Breast epithelium (tissue), 4 donors: ENCODE measurements at places on chromosomes 1 and 21.
A peak's percentile ranks its signal among the peaks of the same experiment; 100 is the strongest.

GRCh38 chr1:80143361-80143760, 1136.8 kb upstream of the ADGRL4 start:
- no peaks in the 10 kb centered on the region for H3K27me3 ChIP-seq
- H3K27ac ChIP-seq, result no peak overlapping the region
- no peaks in the 10 kb centered on the region for H3K4me1 ChIP-seq
- H3K4me3 ChIP-seq, result no peak overlapping the region
- DNase-seq, result no peak

DNA sequence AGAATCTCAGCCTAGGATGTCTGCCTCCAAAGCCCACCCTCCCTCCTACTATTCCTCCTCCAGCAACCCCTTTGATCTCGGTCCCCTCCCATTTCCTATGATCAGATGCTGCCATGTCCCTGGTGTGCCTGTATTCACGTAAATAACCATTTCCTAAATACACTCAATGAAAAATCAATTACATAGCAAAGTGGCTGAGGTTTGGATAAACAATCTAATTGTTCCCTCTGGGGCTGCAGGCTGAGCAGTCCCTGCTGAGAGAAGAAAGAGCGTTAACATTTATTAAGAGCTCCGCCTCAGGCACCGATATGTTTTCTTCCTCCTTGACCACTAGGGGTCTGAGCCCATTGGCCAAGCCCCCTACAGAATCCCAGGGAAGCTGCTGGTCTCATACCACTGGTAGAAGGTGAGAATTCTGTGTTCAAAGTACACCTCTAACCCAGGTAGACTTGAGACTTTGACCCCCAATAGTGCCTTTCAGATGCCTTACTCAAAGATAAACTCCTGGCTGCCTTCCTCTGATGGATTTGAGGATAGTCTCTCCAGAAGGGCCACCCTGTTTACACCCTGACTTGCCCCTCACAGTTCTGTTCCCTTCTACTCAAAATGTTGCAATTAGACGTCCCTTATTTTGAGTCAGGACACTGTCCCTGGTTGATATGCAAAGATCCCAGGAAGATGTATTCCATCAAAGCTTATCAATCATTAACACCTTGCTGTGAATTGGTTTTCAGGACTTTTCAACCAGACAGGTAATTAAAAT, 33.9 kb upstream of the CAMK1G start:
- no peak overlapping the region for H3K27ac ChIP-seq
- no peaks in the 10 kb centered on the region for H3K27me3 ChIP-seq
- DNase-seq, result no peak
- H3K4me1 ChIP-seq, result no peaks in the 10 kb centered on the region
- no peak overlapping the region for H3K4me3 ChIP-seq

GRCh38 chr1:192265516-192266173, 51.1 kb upstream of the RGS21 start:
- no peak for DNase-seq
- H3K27me3 ChIP-seq, result no peaks in the 10 kb centered on the region

DNA sequence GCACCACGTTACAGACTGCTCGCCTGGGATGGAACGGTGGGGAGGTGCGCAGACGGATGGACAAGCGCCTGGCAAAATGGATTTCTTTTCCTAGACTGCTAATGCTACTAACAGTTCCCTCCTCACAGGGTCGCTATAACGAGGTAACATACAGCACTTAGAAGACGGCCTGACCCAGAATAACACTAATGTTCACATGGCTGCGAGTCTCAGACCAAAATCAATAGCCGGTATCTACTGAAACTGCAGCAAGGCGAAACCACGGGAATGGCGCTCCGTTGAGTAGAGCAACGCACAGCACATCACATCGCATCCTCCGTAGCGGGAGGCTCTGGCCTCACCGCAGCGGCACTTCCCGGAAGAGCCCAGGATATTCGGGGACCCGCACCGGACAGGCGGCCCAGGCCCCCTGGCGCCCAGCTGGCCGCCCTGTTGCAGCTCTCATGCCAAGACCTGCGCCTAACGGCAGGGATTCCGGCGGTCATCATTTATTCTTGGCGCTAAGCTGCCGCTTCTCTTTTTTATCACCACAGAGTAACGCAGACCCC, 46.6 kb downstream of the VPS26C start:
- H3K27ac ChIP-seq, result peak overlapping the region; percentile 52
- no peaks in the 10 kb centered on the region for H3K27me3 ChIP-seq
- peak overlapping the region; percentile 50 for H3K4me3 ChIP-seq
- no peaks in the 10 kb centered on the region for H3K36me3 ChIP-seq
- no peaks in the 10 kb centered on the region for H3K4me1 ChIP-seq

GRCh38 chr1:199272139-199272544, 633.3 kb downstream of the PTPRC start:
- no peak overlapping the region for H3K4me3 ChIP-seq
- H3K4me1 ChIP-seq, result no peaks in the 10 kb centered on the region
- H3K27me3 ChIP-seq, result no peaks in the 10 kb centered on the region
- H3K36me3 ChIP-seq, result no peaks in the 10 kb centered on the region
- DNase-seq, result no peak

DNA sequence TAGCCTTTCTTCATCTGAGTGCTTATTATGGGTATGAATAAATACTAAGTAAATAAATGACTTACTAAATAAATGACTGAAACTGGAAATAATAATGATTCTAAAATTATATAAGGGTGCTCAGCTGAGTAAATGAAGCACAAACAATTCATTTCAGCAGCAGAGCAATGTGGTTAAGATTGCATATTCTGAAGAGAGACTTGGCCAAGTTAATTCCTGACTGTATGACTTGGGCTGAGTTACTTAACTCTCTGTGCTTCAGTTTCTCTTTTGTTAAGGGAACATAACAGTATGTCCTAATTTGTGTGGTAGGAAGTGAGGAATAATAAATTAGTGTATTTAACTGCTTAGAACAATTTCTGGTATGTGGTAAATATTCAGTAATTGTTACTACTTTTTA, 19.1 kb downstream of the AGL start:
- DNase-seq, result no peak
- H3K27ac ChIP-seq, result no peak overlapping the region
- H3K4me1 ChIP-seq, result no peaks in the 10 kb centered on the region
- no peaks in the 10 kb centered on the region for H3K27me3 ChIP-seq

DNA sequence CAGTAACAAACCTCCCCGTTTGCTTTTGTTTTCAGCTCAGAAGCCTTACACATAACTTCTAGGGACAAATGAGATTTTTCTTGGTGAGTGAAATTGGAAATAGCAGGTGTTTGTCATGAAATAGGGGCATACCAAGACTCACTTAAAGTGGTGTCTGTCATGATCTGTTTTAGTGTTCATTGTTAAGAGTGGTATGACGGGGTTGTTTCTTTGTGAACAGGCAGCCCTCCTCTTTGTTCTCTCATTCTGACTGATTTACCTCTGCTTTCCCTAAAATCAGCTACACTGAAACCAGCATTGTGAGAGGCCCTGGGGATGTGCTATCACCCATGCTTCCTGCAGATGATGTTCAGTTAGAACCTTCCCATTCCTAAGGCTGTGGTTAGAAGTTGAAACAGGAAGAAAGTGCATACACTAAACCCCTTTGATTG, 2.5 kb upstream of the ERO1B start:
- no peaks in the 10 kb centered on the region for H3K4me1 ChIP-seq
- H3K4me3 ChIP-seq, result no peak overlapping the region
- H3K27ac ChIP-seq, result no peak overlapping the region

GRCh38 chr1:96746440-96747420, 25.1 kb downstream of the PTBP2 start:
- H3K4me1 ChIP-seq, result no peaks in the 10 kb centered on the region
- H3K27ac ChIP-seq, result no peak overlapping the region
- no peak for DNase-seq
- no peak overlapping the region for H3K4me3 ChIP-seq
- H3K36me3 ChIP-seq, result no peaks in the 10 kb centered on the region

GRCh38 chr1:197773856-197774255, 1.4 kb downstream of the DENND1B start:
- no peaks in the 10 kb centered on the region for H3K36me3 ChIP-seq
- peak overlapping the region; percentile 74 for H3K4me3 ChIP-seq
- peak overlapping the region; percentile 93 for H3K27ac ChIP-seq
- no peaks in the 10 kb centered on the region for H3K27me3 ChIP-seq

DNA sequence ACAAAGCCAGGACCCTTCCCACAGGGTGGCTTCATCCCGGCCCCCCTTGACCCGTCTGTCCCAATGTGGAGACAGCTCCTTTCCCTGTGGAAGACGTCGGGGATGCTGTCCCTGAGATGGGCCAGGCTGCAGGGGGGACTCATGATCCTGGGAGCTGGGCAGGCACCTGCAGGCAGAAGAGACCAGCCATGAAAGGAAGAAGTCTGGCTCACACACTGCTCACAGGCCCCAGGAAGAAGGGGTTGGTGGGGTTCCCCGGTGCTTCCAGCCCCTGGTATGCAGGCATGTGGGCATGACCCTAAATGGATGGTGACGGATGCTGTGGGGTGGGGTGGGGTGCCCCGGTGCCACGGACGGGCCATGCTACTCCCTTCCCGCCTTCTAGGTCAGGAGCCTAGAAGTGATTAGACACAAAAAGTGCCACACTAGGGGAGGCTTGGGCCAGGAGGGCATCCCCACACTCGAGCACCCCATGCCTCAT, 8.3 kb downstream of the ACTRT2 start:
- DNase-seq, result no peak
- H3K4me3 ChIP-seq, result no peak overlapping the region
- no peaks in the 10 kb centered on the region for H3K4me1 ChIP-seq
- H3K27me3 ChIP-seq, result peaks cover 4% of the 10 kb centered on the region
- H3K27ac ChIP-seq, result no peak overlapping the region

DNA sequence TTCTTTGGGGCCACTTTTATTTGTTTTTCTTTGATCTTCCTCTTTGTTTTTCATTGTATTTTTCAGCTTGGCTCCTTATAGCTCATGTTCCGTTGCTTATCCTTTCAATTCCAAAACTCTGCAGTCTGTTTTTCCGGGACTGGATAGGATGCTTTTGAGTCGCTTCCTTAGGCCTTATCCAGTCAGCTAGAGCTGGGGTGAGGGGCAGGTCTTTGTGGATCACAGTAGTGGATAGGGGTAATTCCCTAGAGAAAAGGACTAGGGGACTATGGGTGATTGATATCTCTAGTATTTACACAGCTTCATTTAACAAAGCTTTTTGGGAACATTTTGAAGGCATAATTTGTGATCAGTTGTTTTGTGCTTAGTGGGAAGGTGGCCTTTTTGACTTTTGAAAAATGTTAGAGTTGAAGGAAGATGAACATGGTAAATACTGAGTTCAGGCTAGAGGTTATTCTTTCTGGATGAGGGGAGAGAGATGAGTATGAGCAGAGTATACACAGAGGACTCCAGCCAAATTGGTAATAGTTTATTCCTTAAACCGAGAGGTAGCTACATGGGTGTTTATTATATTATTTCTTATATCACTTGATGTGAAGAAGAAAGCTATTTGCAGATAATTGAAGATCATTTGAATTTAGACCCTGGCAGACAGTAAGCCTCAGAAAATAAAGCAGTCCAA, 22.5 kb downstream of the CEP350 start:
- DNase-seq, result no peak
- H3K27me3 ChIP-seq, result no peaks in the 10 kb centered on the region
- no peaks in the 10 kb centered on the region for H3K36me3 ChIP-seq
- no peak overlapping the region for H3K27ac ChIP-seq

DNA sequence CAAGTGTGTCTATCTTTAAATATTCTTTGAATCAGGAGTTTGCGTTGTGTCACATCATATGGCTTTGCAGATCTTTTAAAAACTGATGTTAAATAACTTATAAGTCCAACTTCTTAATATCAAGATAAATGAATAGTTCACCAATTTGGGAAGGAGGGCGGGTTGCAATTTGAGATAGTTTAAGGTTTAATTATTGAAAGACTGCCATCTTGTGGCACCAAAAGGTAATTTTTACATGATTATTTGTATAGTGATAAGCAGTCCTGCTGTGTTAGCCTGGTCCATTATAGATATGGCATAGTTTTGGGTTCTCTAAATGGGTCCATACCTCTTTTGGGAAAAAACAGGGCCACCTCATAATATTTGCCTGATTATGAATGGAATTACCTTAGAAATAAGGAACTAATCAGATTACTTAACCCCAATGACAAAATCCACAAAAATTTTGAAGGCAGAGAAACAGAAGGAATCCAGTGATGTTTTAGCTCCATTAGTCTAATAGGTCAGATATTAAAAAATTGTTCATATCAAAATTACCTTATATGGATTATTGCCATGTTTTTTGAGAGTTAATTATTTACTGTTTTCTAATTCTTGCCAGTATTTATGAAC, 64.3 kb downstream of the PRKAA2 start:
- H3K4me1 ChIP-seq, result no peaks in the 10 kb centered on the region
- no peaks in the 10 kb centered on the region for H3K27me3 ChIP-seq
- H3K36me3 ChIP-seq, result no peaks in the 10 kb centered on the region

DNA sequence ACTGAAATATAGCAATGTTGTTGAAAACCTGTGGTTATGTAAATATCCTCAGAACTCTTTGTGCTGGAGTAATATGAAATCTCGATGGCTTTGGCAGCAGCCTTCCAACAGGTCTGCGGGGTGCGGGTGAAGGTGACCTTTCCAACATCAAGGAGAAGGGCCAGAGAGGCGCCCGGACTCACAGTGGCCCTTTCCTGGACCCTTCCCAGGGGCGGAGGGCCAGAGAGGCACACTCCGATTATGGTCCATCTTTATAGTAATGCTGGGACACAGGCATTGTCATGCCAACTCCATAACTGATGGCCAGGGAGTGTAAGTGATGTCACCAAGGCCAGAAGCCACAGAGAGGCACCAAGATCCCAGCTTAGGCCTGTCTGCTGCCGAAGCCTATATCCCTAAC, 18.1 kb downstream of the SLC37A1 start:
- no peak for DNase-seq
- no peak overlapping the region for H3K4me3 ChIP-seq
- no peaks in the 10 kb centered on the region for H3K36me3 ChIP-seq
- H3K27me3 ChIP-seq, result no peaks in the 10 kb centered on the region
- H3K4me1 ChIP-seq, result no peaks in the 10 kb centered on the region

- H3K4me1 ChIP-seq, result no peaks in the 10 kb centered on the region
- no peaks in the 10 kb centered on the region for H3K36me3 ChIP-seq
- H3K27ac ChIP-seq, result no peak overlapping the region
- H3K27me3 ChIP-seq, result no peaks in the 10 kb centered on the region
- no peak for DNase-seq
Measured at GRCh38 chr1:231465051-231465450, 43.0 kb upstream of the EGLN1 start.
